ENCODE measurements at places on chromosomes 1 and 21.

DNA sequence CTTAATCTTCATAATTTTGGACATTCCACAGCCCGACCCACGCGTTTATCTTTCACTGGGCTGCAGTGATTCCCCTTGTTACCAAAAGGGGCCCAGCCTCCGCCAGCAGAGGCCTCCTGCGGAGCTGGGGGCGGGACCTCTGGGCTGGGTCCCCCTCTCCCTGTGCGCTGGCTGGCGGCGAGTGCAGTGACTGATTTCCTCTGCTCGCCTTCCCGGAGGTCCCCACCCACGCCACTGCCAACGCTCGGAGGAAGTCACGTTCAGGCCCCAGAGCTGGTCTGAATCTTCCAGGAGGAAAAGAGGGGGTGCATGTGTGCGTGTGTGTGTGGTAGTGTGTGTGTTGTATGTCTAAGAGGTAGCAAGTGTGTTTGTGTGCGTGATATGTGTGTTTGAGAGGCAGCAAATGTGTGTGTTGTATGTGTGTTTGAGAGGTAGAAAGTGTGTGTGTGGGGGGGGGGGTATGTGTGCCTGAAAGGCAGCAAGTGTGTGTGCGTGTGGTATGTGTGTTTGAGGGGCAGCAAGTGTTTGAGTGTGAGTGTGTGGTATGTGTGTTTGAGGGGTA is 35.0 kb upstream of the JAK1 start:
- peak; percentile 87 for DNase-seq

DNA sequence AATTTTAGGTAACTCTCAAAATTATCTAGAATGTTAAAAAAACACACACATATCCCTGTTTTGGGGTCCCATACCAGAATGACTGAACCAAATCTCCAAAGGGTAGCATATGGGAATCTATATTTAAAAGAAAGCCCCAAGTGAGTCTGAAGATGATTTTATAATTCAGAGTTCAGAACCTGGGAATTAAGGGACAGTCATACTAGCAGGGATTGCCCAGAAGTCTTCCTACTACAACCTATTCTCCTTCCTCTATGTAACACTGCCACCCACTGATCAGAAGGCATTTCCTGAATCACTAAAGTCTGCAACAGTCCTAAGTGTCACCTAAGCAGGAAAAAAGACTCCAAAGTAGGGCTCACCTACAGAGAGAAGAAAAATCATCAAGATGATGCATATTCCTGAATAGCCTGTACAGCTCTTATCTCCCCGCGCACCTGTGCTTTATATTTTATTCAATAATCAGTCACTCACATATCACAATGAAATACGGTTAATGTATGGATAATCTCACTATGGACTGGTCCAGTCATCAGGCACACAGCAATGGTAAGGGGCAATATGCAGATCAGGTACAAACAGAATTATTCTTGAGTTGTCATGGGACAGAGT is 4.9 kb downstream of the RGS1 start:
- no peak for DNase-seq

DNA sequence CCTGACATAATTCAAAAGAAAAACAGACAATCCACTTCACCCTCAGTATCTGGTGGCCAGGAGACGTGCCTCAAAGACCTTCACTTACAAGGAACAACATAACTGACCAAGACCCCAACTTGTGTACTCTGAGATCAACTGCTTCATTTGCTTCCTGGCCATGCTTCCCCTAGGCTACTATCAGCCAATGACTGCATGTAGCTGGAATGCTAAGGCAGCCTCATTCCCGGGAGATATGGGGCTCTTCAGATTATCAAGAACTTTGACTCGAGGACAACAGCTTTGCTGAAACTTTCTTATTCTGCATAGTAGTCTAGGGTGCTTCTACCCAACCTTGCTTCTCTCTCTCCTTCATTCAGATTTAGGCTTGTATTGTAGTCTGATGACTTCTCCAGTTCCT is 11.7 kb upstream of the UCK2 start:
- no peak for DNase-seq

DNA sequence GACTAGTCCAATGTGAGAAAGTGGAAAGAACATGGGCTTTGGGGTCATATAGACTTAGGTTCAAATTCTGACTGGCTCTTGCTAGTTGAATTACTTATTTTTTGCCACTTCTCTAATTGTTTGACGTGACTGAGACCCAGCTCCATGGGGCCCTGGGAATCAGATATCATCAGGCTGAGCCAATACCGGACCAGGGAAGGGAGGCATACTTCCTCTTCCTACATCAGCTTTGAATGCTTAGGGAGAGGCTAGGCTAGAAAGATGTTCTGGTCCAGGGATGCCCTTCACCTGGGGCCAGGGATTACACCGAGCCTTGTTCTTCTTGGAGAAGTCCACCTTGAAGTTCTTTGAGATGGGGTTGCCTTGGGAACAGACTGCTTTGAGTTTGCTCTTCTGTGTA is 3.7 kb upstream of the NR1I3 start:
- DNase-seq, result no peak

DNA sequence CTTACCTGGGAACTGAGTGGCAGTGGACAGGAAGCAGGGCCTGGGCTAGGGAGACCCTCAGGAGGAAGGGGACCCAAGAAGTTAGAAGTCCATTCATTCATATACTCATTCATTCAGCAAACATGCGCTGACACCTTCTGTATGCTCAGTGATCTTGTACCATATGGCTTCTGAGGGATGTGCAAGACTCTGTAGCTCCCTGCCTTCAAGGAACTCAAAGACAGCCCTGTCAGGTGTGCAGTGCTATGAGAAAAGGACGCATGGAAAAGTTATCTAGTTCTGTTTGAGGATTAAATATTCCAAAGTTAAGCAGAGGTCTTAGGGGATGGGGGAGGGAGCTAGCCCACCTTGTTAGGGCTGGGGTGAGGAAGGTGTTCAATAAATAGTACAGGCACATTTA is 12.5 kb downstream of the DMAP1 start:
- no peak for DNase-seq

GRCh38 chr21:42423197-42423675 is 19.5 kb downstream of the UBASH3A start:
- DNase-seq, result no peak

DNA sequence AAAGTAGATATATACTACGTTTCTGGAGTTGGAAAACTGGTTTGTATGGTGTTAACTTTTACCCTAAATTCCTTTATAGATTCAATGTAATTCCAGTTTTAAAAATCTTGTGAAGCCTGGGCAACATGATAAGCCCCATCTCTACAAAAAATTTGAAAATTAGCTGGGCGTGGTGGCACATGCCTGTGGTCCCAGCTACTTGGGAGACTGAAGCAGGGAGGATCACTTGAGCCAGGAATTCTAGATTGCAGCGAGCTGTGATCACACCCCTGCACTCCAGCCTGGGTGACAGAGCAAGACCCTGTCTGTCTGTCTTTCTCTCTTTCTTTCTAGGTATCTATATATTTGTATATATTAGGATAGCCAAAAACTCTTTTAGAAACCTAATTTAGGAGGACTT is 141.9 kb downstream of the CLEC20A start:
- DNase-seq, result no peak

DNA sequence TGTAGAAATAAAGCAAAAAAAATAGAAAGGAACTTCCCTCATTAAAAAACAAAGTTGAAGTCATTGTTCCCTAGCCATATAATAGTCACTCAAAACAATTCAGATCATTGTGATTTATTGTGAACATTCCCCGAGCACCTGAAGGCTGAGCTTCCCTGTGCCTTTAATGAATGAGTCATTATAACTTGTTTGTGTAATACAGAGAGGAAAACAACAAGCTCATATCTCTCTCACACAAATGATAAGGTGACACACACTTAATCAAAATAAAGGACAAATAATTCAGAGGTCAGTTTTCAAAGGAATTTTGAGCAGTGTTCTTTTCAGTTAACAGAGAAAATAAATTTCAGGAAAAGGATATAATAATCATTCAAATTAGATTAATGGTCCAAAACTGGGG is 326.2 kb downstream of the DUSP10 start:
- no peak for DNase-seq

GRCh38 chr1:2504225-2504948 is 22.0 kb downstream of the PANK4 start:
- DNase-seq, result no peak

GRCh38 chr1:121587777-121588176 is 403.0 kb downstream of the SRGAP2C start:
- DNase-seq, result no peak

GRCh38 chr21:29557200-29557599 is 258.5 kb downstream of the BACH1 start:
- no peak for DNase-seq

DNA sequence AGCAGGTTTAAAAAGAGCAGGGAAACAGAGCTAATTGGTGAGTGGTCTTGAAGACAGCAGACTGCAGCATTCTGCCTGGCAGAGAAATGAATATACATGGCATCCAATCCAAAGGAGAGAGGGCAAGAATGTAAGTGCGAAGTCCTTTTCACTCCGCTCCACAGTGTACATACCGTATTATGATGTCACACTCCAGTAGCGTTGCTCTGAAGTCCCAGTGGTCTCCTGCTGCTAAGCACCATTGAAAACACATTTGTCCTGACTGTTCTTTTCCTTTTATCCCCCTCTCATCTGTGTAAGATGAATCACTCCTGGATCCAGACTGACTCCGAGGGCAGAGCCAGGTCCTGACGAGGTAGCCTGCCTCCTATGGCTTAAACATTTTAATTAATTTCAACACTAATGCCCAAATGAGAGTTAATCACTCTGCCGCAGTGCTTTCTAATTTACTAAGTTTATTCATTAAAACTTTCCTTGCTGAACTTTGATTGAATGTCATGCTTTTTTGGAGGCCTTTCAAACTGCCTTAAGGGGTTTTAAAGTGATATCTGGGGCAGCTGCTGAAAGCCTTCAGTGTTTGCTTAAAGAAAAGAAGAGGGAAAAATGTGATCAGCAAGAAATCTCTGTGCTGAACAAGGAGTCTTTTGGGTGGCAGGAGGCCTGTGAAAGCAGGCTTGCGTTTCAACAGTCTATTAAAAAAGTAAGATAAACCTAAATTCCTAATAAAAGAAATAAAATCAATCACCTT is 227.2 kb downstream of the ATG4C start:
- no peak for DNase-seq

GRCh38 chr1:171904778-171905450 is 63.6 kb downstream of the DNM3 start:
- no peak for DNase-seq

DNA sequence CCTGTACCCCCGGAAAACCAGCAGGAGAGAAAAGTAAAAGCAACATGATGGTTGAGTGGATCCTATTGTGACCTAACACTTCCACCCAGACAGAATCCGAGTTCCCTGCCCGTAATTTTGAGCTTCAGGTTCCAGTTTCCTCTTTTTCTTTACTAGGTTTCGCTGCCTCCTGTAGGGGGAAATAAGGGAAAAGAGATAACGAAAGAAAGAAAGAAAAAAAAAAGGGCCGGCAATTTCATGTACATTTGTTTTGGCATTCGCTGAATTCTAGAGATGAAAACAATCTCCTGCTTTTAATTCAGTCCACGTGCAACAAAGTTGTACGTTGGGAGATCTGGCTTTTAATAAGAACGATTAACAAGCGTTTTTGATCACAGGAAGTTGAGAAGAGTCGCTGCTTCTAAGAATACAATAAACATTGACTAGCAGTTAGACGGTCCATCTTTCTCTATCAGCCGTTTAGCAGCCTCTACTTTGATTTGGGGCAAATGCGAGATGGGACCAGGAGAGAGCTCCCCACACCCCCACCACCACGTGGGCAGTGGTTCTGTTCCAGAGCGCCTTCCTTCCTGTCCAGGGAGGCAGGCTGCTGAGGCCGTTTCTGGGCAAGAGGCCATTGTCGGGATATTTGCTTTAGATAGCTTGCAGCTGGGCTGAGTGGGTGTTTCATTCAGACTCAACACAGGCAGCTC is 155.9 kb upstream of the RUNX1 start:
- DNase-seq, result peak; percentile 85

DNA sequence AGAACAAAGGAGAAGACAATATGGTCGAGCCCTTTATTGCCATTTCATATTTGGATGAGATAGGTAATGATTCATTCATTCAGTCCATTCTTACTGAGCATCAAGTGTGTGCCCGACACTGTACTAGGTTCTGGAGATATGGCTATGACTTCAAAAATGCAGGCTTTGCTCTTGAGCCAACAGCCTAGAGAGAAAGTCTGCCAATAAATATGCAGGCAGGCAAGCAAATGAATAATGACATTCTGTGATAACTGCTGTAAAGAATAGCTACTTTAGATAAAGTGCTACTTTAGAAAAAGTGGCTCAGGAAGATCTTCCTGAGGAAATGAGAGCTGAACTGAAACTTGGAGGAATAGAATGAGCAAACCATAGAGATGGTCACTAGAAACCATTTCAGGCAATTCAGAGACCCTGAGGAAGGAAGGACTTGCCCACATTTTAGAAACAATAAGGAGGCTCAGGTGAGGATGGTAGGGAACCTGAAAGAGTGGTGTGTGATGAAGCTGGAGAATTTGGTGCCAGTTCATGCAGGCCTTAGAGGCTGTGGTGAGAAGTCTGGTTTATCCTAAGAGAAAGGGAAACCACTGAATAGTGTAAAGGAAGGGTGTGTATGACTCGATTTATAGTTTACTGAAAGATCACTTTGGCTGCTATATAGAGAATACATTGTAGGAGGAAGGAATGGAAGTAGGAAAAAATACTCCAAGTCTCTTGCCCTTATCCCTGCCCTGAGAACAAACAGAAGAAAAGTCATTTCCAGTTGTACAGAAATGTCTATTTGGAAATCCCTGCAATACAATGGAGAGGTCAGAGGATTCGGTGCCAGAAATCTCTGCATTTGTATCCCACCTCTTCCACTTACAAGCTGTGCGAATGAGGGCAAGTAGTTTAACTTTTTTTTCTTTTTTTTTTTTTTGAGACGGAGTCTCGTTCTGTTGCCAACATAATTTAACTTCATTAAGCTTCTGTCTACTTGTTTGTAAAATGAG is 167.9 kb downstream of the VPS13D start:
- no peak for DNase-seq

- no peak for DNase-seq
Measured at GRCh38 chr1:61956016-61956645, 213.9 kb downstream of the PATJ start.

All from coronary artery (tissue), 2 donors.